ENCODE measurements at places on chromosomes 11 and 22.

- DNase-seq, result no peak
Measured at GRCh38 chr11:95338430-95338991, 107.5 kb upstream of the SESN3 start.

GRCh38 chr11:67345920-67346819 is 7.2 kb downstream of the POLD4 start:
- DNase-seq, result no peak

GRCh38 chr11:31449040-31449439 is 60.4 kb downstream of the IMMP1L start:
- no peak for DNase-seq

DNA sequence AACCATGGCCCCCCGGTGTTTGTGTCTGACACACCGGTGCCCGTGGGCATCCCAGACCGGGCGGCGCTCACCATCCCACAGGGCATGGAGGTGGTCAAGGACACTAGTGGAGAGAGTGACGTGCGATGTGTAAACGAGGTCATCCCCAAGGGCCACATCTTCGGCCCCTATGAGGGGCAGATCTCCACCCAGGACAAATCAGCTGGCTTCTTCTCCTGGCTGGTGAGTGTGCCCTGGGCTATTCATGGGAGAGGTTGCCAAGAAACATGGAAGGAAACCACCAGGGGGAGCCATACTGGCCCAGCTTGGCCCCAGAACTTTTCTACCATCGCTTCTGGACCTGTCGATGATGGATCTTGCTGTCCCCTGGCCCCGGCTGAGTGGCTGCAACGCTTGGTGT is 36.5 kb downstream of the PRDM11 start:
- DNase-seq, result no peak

GRCh38 chr11:57322256-57323166 is 2.2 kb downstream of the TNKS1BP1 start:
- peak; percentile 58 for DNase-seq

Measured in GM13977 (cell line).